ENCODE measurements at places on chromosomes 7 and 10.

- DNase-seq, result no peak
These were observed 44.0 kb upstream of the COL13A1 start for GRCh38 chr10:69757553-69758309.

GRCh38 chr7:138814816-138815332, 16.9 kb upstream of the ATP6V0A4 start:
- DNase-seq, result no peak

DNA sequence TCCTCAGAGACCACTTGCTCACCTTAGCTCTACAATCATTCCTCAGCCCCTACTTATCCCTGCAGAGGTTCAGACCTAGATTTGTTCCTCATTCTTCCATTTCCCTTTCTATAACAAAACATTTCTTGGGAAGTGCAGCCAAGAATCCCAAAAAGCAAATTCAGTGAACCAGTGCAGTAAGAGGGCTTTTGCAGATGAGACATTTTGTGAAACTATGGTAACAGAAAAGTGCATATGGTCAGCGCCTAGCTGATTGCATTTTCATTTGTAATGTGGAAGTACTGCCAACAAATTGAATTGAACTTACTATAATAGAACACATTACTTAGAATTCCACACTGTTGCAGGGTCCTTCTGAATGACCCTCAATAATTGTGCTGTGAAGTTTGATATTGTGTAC, 18.6 kb downstream of the AGMO start:
- no peak for DNase-seq

DNA sequence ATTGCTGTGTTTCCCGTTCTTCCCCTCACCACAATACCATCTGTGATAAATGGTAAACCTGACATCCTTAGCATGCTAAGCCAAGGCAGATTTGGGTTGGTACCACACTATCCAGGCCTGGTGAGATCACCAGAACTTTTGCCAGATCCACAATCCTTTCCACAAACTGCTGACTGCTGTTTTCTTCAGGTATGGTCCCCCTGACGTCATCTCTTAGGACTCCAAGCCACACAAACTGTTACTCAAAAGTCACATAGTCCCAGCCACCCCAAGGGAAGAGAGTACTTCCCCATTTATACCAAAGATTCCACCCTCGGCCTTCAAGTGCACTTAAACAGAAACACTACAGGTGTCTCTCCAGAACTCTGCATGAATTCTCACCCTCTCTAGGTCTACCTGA, 34.8 kb downstream of the SLC25A13 start:
- no peak for DNase-seq

DNA sequence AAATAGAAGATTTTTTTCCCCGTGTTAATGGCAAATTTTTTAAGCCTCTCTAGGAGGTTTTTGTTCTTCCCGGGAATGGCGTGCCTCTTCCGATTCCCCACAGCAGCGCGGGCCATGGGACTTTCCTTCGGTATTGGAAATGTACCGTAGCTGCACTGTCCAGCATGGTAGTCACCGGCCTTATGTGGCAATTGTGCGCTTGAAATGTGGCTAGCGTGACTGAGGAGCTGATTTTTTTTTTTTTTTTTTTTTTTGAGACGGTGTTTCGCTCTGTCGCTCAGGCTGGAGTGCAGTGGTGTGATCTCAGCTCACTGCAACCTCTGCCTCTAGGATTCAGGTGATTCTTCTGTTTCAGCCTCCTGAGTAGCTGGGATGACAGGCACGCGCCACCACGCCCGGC, 938 bp upstream of the TCTN3 start:
- DNase-seq, result no peak

DNA sequence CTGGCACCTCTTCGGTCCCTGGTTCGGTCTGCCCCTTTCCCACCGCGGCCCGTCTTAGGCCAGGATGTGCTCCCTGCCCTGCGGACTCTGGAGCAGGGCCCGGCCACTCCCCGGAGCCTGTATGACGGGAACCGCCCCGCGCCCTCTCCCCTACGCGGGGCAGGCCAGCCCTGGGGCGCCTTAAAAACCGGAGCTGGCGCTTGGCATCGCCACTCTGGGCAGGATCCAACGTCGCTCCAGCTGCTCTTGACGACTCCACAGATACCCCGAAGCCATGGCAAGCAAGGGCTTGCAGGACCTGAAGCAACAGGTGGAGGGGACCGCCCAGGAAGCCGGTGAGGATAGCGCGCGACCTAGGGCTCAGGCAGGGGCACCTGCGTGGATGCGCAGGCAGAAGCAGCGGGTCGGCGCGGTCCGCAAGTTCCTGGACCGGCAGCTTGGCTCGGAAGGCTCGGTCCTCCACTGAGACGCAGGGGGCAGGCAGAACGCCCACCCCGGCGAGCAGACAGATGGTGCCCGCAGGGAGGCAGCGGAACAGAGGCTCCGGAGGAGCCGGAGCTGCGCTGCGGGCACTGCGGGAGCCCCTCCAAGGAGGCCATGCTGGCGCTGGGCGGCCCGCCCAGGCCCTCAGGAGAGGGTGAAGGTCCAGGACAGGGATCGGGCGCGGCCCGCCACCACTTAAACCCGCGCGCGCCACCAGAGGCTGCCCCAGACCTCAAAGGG, at the start of gene ADIRF:
ADIRF (plus strand) TSS at position 212 of the 723 bp plus-strand sequence; CDS start at position 275, 63 bp downstream.
- DNase-seq, result peak; percentile 35

DNA sequence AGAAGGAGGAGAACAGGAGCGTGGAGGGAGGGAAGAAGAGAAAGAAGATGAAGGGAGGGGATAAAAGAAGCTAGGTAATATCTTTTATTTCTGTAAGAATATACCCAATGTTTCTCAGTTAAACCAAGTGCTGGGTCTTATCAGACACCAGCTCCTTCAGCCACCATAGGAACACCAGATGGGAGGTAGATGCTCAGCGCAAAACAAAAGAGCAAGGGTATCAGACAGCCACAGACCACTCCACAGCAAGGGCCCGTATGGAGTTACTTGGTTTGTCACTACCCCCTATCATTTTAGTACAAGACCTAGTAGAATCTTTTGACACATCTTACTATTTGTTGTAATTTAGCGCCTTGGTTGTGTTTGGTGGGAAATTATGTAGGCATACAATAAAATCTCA, 65.9 kb upstream of the FAM133B start:
- no peak for DNase-seq

DNA sequence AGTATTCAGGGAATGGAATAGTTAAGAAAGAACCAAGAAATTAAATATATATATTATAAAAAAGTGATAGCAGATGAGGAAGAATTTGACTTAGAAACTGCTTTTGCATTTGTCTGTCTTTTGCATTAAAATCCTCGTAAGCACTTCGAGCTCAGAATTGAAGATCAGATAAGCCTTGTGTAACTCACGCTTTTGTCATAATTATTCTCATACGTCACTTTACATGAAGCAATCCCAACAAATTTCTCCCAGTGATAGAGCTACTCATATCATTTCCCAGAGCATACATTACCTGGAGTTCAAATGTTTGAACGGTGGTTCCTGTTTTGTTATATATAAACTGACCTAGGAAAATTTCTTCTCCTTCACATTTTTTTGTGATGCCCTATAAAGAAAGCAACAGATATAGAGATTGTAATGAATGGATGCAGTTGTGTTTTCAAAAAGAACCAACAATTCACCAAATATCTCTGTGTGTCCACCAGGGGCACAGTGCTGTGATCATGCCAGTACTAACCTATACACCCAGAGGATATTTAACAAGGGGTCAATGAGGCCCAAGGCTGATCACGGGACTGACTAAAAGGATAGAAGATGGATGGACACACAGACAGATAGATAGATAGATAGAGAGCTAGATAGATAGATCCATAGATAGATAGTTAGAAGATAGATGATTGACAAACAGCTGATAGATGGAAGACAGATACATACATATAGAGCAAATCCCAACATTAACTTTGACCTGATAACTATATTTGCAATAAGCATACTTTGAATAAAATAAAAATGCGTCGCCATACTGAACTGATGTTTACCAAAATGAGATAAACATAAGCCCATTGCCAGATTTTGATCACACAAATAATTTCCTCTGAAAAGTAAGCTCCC, 9.3 kb upstream of the HUS1 start:
- DNase-seq, result no peak

- no peak for DNase-seq
These were observed 4.7 kb downstream of the EEPD1 start for GRCh38 chr7:36157527-36158320.

- DNase-seq, result no peak
These were observed 4.2 kb upstream of the ADAM12 start for GRCh38 chr10:126392469-126392868.

GRCh38 chr10:12538491-12538995, 189.2 kb downstream of the CAMK1D start:
- DNase-seq, result no peak

- no peak for DNase-seq
These were observed 167.7 kb upstream of the ADO start for GRCh38 chr10:62636825-62637248.

DNA sequence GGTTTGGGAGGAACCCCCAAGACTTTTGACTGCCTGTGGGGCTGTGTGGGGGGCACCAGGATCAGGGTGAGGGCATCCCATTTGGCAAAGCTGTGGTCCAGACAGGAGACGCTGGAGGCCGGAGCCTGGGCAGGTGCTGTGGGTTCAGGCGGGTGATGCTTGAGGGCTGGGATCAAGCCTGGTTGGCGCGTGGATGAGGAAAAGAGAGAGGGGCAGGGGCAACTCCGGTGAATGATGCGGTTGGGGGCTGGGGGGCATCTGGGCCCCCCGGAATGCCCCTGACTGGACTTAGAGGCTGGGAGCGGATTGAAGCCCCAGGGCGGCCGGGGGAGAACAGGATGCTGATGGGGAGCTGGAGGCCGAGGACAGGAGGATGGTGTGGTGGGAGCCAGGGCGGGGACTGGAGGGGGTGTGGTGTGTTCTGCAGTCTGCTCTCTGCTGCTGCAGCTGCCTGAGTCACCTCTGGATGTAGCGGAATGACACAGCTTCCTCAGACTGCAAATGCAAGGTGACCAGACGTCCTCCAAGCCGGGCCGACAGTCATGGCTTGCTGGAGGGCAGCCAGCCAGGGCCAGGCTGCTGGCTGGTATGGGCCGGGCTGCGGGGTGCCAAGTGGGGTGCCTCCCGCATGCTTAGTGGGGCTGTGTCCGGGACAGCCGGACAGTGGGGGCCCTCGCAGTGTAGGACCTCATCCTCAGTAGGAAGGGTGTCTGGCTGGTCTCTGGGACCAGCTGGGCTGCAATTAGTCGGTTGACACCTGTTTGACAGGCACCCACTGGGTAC, 3.2 kb downstream of the MAFK start:
- peak; percentile 83 for DNase-seq

- no peak for DNase-seq
These were observed 40.9 kb downstream of the FHIP2A start for GRCh38 chr10:114862456-114862855.

DNA sequence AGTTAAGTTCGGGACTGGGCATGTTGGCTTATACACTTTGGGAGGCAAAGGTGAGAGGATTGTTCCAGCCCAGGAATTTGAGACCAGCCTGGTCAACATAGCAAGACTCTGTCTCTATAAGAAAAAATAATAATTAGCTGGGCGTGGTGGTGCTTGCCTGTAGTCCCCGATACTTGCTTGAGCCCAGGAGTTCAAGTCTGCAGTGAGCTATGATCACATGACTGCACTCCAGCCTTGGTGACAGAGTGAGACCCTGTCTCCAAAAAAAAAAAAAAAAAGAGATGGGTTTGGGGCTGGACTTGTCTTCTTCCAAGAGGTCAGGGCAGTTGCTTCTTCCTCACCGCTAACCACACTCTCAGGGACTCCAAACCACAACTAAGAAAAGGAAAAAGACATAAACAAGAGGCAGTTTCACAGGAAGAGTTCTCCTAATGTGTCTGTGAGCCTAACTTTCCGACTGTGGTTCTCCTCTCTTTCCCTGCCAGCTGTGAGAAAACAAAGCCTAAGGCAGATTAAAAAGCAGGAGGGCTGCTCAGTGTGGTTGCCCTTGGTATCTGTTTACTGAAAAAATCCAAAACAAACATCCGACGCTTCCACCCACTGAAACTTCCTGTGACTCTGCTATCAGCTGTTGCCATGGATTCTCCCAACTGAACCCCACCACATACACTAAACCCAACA, 2.4 kb upstream of the SERPINE1 start:
- no peak for DNase-seq

DNA sequence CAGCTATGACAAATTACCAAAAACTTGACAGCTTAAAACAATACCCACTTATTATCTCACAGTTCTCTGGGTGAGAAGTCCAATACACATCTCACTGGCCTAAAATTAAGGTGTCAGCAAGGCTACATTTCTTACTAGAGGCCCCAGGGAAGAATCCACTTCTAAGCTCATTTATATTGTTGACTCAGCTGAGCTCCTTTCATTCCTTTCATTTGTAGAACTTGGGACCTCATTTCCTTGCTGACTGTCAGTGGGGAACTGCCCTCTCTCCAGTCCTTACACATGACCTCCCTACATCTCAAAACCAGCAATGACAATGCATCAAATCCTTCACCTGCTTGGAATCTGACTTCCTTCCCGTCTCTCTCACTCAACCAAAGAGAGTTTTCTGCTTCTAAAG, 240.3 kb downstream of the IPMK start:
- DNase-seq, result no peak

- DNase-seq, result no peak
These were observed 666 bp upstream of the YAE1 start for GRCh38 chr7:39565538-39565937.

- DNase-seq, result no peak
These were observed 216.6 kb downstream of the AGMO start for GRCh38 chr7:15345216-15345615.

DNA sequence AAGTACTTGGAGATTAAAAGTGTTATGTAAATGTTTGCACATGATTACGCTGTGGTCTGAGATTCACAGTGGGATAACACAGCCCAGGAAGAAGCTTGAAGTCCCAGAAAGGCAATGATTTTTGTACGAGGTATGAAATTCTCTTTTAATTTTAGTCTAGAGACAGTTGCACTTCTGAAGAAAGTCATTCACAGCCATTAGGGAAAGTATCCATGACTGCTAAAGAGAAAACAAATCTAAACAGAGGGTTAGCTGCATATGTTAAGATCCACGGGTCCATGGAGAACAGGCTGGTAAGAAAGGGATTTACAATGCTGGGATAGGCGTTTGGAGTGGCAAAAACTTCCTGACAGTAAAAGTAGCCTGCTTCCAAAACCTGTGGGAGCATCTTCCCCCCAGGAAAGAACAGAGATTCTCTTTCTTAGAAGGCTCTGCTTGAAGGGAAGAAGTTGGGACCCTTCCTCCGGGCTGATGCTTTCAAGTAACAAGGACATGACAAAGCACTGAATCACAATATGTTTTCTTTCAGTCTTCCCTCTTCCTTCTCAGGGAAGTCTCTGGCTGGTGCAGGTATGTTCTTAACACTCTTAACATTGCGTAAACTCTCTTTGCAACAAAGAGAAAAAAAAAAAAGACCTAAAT, 220.8 kb upstream of the CELF2 start:
- no peak for DNase-seq

- no peak for DNase-seq
These were observed 104.7 kb downstream of the COL13A1 start for GRCh38 chr10:69906425-69906824.

Measured in activated CD8-positive, alpha-beta memory T cell treated with anti-CD3 and anti-CD28 coated beads, Interleukin-2, amount 10 ng/mL, durations not matched to agents 7 days and 5 days (primary cell).